ENCODE measurements at places on chromosomes 3 and 15. TPM values are rescaled to one million over a fixed set of nuclear protein-coding genes. Genes with fewer than 3 reads are reported as not detected.

Gene TYRO3
- polyA plus RNA-seq: 131 TPM

Gene PLA2G4D
- polyA plus RNA-seq: 0.20 TPM

DNA sequence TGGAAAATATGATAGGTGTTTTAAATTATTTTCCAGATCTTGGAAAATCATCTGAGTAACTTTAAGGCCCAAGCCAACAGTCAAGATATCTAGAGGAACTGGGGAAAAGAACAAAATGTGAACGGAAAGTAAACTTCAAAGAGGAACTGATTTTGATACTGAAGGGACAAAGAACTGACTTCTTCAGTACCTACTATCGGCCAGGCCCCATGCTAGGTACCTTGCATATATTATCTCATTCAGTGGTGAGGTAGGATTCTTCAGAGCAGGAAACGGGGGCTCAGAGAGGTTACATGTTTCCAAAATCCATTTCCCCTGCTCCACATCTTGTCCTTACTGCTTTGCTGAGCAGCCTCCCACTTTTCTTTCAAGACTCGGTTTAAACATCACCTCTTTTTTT lies 9.8 kb upstream of the ZNF710 start:
- no peaks in the 10 kb centered on the region for H3K4me1 ChIP-seq
- no peaks in the 10 kb centered on the region for H3K36me3 ChIP-seq
- H3K27ac ChIP-seq: no peak overlapping the region
- H3K4me3 ChIP-seq: no peak overlapping the region

DNA sequence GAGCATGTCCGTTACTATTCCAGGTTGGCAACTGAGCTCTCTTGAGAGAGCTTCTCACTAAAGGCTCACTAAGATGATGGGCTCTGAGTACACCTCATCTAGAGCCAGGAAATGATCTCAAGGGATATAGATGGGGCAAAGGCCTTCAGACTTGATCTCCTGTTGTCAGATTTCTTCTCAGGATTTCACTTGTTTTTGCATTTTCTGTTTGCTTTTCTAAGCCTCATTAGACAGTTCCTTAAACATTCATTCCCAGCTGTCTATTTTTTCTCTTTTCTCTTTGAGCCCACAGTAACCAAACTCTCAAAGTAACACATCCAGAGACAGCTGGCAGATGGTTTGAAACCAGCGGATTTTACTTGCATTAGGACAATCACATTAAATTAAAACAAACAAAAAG lies 28.4 kb upstream of the ARL8B start:
- 0 out of 2 replicates have a peak, but pooled peaks cover 2% of the 10 kb centered on the region for H3K4me1 ChIP-seq
- H3K27ac ChIP-seq: no peak overlapping the region
- H3K4me3 ChIP-seq: no peak overlapping the region
- no peaks in the 10 kb centered on the region for H3K36me3 ChIP-seq
- peaks cover 10% of the 10 kb centered on the region for H3K27me3 ChIP-seq

DNA sequence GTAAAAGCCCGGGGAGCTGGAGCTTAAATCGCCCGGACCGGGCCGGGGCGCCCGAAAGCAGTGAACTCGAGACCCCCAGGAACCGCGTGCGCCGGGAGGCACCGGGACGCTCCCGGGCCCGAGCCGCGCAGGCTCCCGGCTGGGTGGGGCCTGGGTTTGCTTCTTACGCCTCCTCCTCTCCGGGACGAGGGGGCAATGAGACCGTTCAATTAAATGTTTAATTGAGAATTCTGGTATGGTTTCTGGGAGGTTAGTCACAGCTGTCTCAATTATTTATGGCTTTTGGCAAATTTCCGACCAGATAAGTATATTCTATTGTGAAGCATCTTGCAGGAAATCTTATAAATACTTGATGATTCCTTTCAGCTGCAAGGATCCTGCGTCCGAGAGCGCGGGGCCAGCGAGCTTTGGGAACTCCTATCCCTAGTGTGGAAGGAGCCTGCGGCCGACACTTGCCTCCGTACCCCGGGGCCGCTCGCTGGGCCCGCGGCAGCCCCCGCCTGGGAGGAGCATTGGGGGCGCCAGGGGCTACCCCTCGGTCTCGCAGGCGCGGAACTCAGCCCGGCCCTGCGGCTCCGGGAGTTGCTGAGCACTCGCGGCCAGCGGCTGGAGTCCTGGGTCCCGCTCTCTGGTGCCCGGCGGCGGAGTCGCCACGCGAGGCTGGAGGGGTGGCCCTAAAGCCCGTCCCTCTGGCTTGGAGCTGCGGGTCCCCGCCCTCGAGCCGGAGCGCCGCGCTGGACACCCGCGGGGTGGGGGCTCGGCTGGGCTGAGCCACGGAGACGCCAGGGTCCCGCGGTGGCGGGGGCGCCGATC lies 10.3 kb downstream of the ISL2 start:
- H3K27me3 ChIP-seq: peaks cover 59% of the 10 kb centered on the region
- no peak overlapping the region for H3K27ac ChIP-seq
- H3K36me3 ChIP-seq: no peaks in the 10 kb centered on the region
- peak overlapping the region; percentile 62 for H3K4me3 ChIP-seq

DNA sequence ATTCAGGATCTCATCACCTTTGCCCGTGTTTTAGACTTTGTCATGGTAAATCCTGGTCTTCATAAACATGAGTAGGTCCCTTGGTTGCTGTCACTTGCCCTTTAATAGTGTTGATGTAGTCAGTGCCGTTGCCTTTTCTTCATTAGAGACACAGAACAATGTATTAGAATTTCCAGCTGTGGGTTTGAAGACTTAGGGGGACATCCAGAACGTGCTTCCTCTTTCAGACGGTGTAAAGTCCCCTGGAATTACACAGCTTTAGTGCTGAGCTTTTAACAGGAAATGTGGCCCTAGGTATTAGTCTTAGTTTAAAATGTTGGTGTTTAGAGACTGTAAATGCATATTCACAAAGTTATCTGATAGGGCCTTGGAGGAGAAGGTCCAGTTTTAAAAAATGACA lies 8.8 kb upstream of the LRCH3 start:
- H3K36me3 ChIP-seq: no peaks in the 10 kb centered on the region
- no peaks in the 10 kb centered on the region for H3K4me1 ChIP-seq
- H3K27me3 ChIP-seq: no peaks in the 10 kb centered on the region
- H3K4me3 ChIP-seq: no peak overlapping the region

All from H1 (cell line).